Mesenteric fat pad (tissue), 1 donor: ENCODE measurements at places on chromosomes 16 and 17. TPM values are rescaled to one million over a fixed set of nuclear protein-coding genes. Genes with fewer than 3 reads are reported as not detected.

DNA sequence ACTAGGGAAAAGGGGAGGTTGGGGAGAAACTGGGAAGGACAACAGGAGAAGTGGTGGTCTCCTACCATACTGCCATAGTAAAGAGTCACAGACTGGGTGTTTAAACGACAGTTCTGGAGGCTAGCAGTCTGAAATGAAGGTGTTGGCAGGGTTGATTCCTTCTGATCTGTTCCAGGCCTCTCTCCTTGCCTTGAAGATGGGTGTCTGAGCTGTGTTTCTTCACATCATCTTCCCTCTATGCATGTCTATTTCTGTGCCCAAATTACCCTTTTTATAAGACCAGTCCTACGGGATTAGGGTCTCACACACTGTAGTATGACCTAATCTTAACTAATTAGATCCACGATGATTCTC is 79.8 kb upstream of the TMEM97 start:
- no peak for DNase-seq

DNA sequence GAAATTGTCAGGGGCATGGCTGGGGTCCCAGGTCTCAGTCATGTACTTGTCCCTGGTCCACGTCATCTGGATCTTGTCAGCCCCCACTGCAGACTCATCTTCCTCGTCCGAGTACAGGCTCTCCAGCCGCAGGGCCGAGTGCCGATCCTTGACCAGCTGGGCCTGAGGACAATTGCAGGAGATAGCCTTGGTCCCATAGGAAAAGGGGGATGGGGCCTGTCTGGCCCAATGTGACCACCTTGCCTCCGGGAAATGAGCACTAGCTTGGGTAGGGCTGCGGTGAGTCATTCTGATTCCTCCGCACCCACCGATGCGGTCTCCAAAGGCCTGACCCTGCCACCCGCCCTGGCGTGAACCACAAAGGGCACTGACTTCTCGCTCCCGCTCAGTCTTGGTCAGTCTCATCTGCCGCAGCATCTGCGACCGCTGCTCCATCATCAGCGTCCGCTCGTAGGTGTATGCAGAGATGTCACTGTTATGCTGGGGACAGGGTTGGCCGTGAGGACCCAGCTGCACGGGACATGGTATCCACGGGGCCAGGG is 1.5 kb upstream of the LCAT start:
- no peak for DNase-seq

DNA sequence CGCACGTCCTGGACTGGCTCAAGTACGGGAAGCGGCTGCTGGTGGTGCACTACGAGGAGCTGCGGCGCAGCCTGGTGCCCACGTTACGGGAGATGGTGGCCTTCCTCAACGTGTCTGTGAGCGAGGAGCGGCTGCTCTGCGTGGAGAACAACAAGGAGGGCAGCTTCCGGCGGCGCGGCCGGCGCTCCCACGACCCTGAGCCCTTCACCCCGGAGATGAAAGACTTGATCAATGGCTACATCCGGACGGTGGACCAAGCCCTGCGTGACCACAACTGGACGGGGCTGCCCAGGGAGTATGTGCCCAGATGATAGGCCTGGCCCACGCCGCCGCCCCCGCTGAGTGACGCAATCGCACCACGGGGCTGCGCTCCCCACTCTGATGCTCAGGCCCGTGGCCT is 50.2 kb downstream of the WSCD1 start:
- DNase-seq, result peak; percentile 87

Gene DHX8
- total RNA-seq, result 37.0 TPM
